ENCODE measurements at places on chromosomes 4 and X.

- DNase-seq, result no peak
Measured at GRCh38 chrX:48514126-48514806, 5.5 kb downstream of the PORCN start.

DNA sequence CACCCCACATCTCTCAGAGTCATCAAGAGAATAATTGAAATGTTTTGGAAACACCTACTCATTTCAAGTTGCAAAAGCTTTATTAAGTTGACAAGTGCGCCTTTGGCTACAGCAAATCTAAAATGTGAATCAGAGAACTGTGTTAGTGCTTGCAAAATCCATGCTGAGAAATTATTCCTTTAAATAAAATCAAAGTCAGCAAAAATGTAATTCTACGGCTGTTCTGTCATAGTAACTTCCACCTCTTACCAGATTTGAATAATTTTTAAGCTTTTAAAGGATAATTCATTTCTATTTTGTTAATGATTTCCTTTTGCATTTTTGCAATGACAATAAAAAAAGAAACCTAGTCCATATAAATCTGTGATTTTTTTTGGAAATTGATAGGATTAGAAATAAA is 1779.1 kb downstream of the STIM2 start:
- DNase-seq, result no peak

- DNase-seq, result no peak
Measured at GRCh38 chr4:91734682-91735081, 569.1 kb upstream of the GRID2 start.

DNA sequence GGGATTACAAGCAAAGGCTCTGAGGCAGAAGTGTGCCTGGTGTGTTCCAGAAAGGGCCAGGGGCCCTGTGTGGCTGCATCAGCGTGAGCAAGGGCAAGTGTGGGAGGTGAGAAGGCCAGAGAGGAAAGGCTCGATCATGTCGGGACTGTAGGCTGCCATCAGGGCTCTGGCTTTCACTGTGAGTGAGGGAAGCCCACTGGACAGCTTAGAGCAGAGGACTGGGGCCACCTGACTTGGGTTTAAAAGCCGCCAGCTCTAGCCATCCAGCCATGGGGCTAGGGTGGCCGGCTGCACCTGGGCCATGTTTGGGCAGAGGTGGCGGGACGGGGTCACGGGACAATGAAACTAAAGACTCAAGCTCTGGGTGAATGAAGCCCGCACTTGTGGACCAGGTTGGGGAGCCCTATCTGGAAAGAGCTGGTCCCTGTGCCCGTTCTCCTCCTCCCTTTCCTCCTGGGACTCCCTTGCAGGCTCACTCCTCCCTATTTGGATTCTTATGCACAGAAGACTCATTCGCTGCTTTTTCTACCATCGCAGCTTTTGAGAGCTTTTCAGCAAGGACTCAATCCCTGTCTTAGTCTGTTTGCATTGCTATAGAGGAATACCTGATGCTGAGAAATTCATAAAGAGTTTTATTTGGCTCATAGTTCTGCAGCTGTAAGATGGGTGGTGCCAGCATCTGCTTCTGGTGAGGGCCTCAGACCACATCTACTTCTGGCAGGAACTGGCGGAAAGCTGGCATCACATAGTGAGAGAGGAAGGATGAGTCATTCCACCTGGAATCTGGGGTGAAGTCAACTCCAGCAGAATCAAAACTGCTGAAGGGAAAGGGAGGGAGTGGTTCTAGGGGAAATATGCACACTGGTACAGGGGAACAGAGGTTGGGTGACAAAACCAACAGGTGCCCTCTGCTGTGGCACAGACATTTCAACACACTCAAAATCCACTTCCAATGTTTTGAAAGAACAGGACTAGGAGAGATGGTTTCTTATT is 15.3 kb downstream of the CTAG1B start:
- peak; percentile 70 for DNase-seq

DNA sequence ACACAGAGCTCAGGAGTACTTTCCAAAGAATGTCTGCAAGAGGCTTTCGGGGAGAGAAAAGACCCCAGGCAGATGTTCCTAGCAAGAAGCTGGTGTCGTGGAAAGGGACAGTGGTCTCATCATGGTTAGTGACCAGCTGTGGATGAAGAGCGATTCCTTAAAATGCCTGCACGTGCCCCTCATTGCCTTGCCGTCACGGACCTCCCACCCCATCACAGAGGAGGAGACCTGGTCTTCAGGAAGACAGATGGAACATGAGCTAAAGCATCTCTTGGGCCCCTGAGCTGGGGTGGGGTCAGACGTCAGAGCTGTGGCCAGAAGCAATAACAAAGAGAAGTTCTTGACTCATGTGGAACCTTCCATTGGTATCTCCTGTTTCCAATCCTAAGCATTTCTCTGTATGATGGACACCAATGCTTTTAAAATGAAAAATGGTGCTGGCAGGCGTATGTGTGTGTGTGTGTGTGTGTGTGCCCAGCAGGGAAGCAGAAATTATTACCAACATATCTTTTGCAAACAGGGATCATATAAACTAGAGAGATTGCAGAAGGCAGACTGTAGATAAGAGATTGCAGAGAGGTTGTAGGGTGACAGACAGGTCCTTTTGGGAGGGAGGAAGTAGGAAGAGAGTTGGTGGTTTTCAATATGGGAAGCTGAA is 25.2 kb upstream of the ASMTL start:
- no peak for DNase-seq

DNA sequence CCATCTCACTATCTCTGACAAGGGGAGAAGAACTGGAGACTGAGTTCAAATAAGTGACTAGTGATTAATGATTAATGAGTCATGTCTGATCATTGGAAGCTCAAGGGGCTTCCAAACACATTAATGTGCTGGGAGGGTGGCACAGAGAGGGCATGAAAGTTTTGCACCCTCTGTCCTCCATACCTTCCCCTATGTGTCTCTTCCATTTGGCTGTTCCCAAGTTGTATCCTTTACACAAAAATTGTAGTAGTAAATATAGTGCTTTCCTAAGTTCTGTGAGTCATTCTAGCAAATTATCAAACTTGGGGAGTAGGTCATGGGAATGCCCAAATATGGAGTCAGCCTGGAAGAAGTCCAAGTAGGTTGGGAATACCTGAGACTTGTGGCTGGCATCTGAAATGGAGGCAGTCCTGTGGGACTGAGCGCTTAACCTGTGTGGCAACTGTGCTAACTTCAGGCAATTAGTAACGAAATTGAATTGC is 4.1 kb upstream of the FAM200B start:
- no peak for DNase-seq

- no peak for DNase-seq
Measured at GRCh38 chr4:37537484-37537883, 148.7 kb downstream of the RELL1 start.

- DNase-seq, result no peak
Measured at GRCh38 chr4:114684462-114684861, 85.9 kb downstream of the UGT8 start.

Data from fibroblast of gingiva (primary cell).